HT1080 (cell line): ENCODE measurements at places on chromosomes 5 and 9. TPM values are rescaled to one million over a fixed set of nuclear protein-coding genes. Genes with fewer than 3 reads are reported as not detected.

Gene C9orf153
- 0.07 TPM in 1 of 2 replicates, not detected in the other for total RNA-seq

Gene ZNF658
- total RNA-seq = 2.2 and 2.6 TPM in 2 replicates

Gene RETREG1
- total RNA-seq = 0.60 and 1.4 TPM in 2 replicates

Gene ACTBL2
- total RNA-seq = 0.47 and 0.80 TPM in 2 replicates

Gene FOXI1
- total RNA-seq = not detected in 2 replicates

Gene SPATA6L
- total RNA-seq = 0.92 and 1.0 TPM in 2 replicates

Gene SUSD3
- not detected in 2 replicates for total RNA-seq

Gene GZMA
- 0.16 TPM in 1 of 2 replicates, not detected in the other for total RNA-seq

Gene ARHGEF28
- 12.9 and 13.9 TPM in 2 replicates for total RNA-seq

Gene NR6A1
- total RNA-seq = 1.1 and 2.0 TPM in 2 replicates

Gene LCN1
- 0.33 TPM in 1 of 2 replicates, not detected in the other for total RNA-seq

Gene RNF183
- total RNA-seq = not detected in 2 replicates

Gene IFNA2
- not detected in 2 replicates for total RNA-seq

Gene PLPP7
- total RNA-seq = 0.56 and 1.6 TPM in 2 replicates

Gene IL7R
- total RNA-seq = 12.2 and 13.9 TPM in 2 replicates

DNA sequence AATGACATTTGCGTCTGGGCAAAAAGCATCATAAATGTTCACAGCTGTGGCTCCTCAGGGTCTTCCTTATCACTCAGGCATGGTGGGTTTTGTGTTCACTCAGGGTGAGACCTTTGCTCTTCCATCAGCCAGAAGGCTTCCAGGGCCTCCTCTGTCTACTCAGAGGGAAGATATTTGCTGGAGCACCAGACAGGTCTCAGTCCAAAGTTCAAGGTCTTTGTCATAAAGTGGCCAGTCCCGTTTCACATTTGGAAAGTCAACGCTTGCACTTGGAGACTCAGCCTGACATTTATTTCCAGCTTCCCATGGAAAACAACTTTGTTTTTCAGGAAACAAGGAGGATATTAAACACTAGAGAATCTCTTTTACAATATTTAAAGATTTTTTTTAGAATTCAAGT is 12.2 kb upstream of the CARTPT start:
- no peak for DNase-seq

DNA sequence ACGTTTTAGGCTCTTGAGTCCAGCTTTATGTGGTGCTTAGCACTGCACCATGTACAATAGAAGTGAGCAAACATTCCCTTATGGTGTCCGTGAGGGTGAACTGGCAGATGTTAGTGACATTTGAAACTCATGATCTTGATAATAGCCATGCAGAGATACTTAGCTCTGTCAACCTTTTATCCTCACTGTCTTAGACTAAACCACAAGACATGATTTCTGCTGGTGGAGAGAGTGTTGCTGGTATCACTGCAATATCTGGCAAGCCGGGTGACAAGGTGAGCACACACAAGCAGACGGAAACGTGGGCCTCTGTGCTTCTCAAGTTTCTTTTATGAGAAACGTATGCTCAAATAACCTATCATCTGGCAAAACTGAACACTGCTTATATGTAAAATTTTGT is 68.4 kb downstream of the CAST start:
- no peak for DNase-seq

DNA sequence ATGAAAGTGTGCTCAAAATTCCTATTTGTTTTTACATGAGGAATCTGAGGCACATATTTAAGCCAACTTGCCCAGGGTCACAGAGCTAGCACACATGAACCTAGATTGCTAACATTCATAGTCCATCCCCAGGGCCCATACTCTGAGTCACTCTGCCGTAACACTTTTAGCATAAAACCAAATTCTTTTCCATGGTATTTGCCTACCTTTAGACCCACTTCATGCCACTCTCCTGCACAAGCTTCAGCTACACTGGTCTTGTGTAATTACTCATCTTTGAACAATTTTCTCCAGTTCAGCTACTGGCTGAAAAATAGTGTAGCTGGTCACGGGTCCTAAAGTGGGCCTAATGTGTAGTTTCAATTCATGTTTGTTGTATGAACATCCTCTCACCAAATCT is 200.7 kb downstream of the SLC12A2 start:
- DNase-seq = peak; percentile 70

DNA sequence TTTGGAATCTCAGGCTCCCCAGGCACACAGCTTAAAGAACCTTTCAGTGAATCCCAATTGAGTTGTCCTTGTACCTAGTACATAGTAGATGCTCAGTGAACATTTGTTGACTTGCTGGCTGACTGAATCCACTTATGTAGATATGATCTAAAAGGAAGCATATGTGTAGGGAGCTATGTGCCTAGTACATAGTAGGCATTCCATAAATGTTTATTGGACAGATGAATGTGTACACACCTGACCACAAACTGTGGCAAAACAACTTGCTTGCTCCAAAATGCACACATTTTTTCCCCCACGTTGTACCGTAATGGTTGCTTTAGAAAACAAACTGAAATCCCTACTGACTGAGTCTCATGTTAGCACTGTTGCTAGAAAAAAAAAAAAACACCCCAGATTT is 80.2 kb upstream of the IL12B start:
- no peak for DNase-seq

DNA sequence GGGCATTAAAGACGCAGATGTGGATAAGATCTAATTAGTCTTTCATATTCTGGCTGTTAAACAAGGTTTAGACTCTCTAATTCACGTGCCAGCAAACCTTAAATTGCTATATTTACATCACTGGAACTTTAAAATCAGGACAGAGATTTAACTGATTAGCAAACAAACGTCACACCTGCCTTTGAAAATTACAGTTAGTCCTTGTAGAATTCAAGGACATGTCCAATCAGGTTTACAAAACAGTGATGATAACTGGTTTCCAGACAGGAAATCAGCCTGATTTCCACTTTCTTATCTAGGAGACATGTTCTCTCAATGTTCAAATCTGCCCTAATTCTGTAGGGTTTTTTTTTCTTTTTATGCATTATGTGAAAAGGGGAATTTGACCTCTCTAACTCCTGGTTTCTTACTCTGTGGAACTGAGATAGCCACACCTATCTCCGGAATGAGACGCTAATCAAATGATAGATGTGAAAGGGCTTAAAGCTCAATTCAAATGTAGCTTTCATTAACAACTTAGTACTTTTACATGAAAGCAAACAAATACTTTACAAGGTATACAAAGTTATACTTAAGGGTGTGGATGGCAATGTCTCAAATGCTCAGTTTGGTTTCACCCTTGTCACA is 26.5 kb downstream of the SPINK5 start:
- DNase-seq = no peak

- no peak for DNase-seq
These were observed 13.5 kb downstream of the NSD1 start for GRCh38 chr5:177146891-177147638.

GRCh38 chr9:121603028-121603427 is 48.4 kb upstream of the DAB2IP start:
- no peak for DNase-seq

GRCh38 chr5:77064040-77064439 is 23.0 kb downstream of the ZBED3 start:
- DNase-seq = no peak

DNA sequence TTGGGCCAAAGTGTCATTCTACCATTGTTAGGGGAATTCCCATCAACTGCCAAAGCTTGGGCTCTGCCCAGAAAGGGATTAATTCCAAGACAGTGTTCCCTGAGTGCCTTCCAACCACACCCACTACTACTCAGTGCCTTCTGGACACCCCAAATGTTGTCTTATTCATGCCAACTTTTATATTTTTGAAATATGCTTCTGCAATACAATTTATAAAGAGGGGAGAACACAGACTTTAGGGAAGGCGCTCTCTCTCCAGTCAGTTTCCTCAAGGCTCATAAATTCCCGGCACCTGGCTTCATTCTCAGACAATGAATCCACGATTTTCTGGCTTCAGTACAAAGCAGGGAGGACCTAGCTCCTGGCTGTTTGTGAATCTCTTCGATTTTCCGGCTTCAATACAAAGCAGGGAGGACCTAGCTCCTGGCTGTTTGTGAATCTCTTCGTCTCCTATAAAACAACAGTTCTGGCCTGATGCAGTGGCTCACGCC is 120.1 kb upstream of the MYO10 start:
- DNase-seq = peak; percentile 23

DNA sequence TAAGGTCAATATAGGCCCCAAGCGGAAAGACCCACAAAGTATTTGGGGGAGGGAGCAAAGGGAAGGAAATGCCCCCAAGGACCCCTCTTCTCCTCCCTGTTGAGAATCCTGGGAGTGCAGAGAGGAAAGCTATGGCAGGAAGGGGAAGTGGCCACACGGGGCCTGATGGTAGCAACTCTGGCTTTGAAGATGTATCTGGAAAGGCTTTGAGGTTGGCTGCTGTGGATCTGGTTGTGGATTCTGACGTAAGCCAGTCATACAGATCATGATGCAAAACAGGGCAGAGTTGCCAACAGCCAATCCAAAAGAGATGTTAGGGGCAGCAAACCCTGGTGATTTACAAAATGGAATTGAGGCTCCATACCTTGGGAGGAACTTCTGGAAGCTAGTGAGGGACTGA is 108.8 kb downstream of the PRKACG start:
- no peak for DNase-seq

GRCh38 chr5:128596071-128596470 is 58.0 kb upstream of the FBN2 start:
- DNase-seq = no peak

- DNase-seq = no peak
These were observed 63.9 kb downstream of the SAXO1 start for GRCh38 chr9:18969128-18969527.

GRCh38 chr9:104313396-104314110 is 190.5 kb upstream of the OR13F1 start:
- no peak for DNase-seq

DNA sequence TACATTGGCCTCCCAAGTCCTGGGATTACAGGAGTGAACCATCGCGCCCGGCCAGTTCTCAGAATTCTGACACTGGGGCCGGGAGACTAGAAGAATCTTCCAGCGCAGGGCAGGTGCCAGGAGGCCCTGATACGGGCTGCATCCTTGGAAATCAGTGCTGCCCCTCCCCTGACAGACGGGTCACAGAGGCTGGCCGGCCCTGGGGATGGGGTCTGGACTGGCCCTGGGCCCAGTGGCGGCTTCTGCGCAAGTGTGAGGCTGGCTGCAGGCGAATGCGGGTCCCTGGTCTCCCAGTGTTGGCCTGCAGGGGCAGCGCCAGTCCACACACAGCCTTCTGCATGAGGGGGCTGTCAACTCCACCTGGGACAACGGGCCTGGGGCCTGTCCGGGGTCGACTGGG is 831 bp upstream of the TBC1D9B start:
- DNase-seq = no peak

- peak; percentile 59 for DNase-seq
These were observed 145.7 kb downstream of the ARHGAP26 start for GRCh38 chr5:142915813-142916424.

GRCh38 chr9:5592231-5592630 is 36.7 kb upstream of the RIC1 start:
- no peak for DNase-seq

DNA sequence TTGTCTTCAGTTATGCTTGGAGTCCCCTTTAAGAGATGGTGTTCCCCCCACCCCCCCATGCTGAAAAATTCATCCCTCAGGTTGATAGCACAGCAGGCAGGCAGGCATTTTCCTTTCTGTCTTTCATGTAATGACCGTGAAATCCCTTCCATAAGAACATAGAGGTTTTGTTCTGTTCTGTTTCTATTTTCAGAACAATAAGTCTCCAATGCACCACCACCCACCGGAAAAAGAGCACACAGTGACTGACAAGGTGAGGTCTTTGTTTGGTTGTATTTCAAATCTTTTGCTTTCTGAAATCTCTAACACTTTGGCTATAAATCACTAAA is 52.4 kb downstream of the DMRT2 start:
- no peak for DNase-seq

DNA sequence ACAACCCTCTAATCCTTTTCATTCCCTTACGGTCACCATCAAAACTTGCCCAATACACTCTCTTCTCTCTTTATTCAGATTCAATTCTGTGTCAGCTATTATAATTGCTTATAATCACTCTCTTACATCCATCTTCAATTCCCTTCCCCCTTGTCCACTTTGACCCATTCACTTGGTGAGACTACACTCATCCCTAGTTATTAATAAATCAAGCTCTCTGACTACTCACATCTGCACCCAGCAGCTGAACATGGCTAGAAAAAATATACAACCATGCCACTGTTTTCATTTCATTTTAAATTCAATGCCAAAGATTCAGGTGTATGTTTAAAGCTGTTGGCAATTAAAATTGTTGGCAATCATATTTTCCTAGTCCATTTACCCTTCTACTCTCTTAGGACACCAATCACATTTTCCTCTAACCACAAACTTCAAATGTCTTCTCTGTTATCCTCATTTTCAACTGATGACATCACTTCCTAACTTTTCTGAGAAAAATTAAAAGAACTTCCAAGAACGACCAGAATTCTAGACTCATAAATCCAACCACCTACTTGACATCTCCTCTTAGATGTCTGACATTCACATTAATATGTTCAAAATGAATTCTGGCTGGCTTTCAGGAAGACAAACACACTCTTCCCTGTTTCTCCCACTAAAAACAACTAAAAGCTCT is 5.5 kb downstream of the C5orf15 start:
- peak; percentile 62 for DNase-seq

DNA sequence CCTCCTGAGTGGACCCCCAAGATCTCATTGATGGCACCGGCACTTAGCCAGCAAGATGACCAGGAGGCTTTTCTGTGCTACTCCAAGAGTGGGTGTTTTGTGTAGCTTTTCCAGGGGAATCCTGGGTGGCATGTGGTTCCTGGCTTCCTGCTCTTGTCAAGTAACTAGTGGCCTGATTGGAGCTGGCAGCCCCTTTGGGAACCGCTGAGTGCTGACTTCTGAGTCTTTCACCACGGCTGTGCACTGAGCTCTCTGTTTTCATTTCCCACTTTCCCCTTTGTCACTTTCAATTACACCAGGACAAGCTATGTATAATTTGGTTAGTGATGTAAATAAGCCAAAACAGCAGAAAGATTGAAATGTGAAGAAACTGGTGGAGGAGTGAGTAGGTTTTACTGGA is 255.4 kb downstream of the GOLPH3 start:
- DNase-seq = no peak

DNA sequence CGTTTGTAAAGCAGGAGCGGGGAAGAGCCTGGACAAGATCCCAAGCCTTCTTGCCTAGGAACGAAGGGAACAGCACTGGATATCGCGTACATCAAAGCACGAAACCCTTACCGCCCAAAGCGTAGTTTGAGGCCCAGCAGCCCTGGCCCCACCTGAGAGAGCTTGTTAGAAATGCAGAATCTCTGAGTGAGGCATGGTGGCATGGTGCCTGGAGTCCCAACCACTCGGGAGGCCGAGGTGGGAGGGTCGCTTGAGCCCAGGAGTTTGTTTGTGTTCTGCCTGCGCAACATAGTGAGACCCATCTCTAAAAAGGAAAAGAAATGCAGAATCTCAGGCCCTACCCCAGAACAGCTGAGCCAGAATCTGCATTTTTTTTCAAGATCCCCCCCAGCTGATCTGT is 90.6 kb downstream of the AMBP start:
- DNase-seq = no peak

DNA sequence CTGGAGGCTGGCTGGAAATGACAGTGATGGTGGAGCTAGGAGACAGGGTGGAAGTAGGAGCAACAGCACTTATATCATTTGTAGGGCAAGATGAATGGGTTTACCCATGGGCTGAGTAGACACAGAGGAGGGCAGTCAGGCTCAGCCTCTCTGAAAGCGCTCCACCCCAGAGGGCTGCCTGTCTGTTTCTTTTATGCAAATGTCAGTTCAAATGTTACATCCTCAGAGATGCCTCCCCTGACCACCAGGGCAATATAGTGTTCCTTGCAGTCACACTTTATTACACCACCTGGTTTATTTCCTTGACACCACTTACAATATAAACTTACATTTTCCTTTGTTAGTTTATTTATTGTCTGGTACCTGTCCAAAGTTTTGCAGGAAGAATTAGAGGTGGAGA is 159.5 kb upstream of the IL12B start:
- DNase-seq = no peak

- no peak for DNase-seq
These were observed 75.0 kb downstream of the MVB12B start for GRCh38 chr9:126401581-126401980.
